AG20443 (cell line): ENCODE measurements at places on chromosomes 6 and 20.

DNA sequence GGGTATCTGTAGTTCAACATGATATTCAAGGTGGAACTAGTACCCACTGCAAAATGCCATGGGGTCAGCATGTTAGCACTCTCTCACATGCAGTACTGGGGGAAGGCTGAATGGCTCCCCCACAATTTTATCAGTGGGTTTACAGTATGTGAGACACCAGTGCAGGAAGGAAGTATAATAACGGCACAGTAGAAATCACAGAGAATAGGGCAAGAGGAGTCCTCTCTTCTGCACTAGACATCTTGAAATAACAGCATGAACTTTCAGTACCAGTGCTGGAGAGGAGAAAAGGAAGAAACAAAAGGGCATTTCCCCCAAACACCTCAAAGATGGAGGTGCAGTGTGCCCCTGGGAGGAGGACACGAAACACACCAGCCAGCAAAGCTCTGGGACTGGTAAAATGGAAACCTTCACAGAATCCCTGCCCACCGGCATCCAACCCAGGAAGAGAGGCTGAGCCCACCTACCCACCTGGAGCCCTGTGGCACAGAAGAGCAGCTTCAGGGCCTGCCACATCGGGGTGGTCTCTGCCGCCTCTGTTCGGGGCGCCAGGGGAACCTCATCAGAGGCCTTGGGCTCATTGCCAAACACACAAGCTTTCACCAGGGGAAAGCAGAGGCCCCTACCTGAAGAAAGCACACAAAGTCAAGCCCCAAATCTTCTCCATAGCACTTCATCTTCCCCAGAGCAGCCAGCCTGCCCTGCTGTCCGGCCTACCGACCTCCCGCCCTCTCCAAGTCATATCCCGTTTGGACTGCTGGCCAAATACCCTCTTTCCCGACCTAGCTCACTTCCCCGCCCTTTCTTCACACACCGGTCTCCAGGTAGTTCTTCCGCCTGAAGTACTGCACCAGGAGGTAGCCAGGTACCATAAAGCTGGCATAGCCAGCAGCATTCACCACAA is 1.2 kb downstream of the SLC35B2 start:
- no peak for DNase-seq

GRCh38 chr6:85137865-85138264 is 312.0 kb upstream of the NT5E start:
- no peak for DNase-seq

- DNase-seq, result no peak
Measured at GRCh38 chr6:24536466-24536865, 41.7 kb downstream of the ALDH5A1 start.

DNA sequence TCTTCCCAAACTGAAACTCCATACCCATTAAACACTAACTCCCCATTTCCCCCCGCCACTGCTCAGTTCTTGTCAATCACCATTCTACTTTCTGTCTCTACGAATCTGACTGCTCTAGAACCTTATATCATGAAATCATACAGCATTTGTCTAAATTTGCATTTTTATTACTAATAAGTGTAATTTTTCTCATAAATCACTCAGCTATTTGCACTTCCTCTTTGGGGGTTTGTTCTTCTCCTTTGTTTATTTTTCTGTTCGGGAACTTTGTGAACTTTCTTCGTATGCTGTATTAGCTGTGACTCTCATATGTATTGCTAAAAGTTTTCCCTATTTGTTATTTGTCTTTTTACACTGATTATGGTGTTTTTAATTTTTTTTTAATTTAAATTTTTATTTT is 152.2 kb downstream of the SLC16A10 start:
- no peak for DNase-seq

GRCh38 chr6:144581812-144582537 is 296.8 kb downstream of the UTRN start:
- peak; percentile 24 for DNase-seq

DNA sequence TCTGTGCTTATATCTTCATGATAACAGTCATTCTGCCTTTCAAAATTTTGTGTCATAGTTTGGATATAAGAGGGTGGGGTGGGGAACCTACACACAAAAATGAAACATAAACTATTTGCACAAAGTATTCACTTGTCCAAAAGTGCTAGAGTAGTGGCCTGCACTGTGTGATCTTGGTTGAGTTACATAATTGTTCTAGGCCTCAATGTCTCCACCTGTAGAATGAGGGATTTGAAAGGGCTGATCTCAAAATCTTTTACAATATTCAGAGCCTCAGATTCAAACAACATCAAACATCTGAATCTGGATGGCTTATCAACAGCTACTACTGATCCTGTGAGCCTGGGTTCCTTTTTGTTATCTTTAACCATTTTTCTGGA is 64.3 kb upstream of the TMEM30A start:
- no peak for DNase-seq
